ENCODE measurements at places on chromosomes 7 and 10.
A peak's percentile ranks its signal among the peaks of the same experiment; 100 is the strongest.

DNA sequence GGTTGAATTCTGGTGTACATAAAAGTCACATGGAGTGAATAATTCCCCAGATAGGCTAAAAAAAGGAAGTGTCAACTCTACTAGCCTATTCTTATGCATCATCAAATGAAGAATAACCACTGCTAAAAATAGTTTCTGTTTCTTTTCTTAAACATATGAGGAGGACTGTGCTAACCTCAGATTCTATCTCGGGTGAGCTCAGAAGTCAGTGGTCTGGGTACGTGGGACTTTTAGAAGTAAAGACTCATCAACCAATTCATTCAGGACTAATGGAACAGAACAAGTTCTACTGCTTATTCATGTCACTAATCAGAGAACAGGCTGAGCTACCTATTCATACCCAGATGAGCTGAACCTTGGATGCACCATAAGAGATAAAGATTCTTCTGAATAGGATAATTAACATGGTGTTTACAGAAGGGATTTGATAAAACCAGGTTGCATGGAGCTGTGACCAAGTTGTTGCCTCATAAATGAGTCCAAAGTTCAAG, 9.5 kb upstream of the ASAH2 start:
- no peak for DNase-seq
- no peaks in the 10 kb centered on the region for H3K27me3 ChIP-seq
- H3K4me1 ChIP-seq, result no peaks in the 10 kb centered on the region
- H3K27ac ChIP-seq, result no peak overlapping the region
- no peak overlapping the region for H3K4me3 ChIP-seq

- DNase-seq, result no peak
- no peaks in the 10 kb centered on the region for H3K36me3 ChIP-seq
- H3K4me3 ChIP-seq, result no peak overlapping the region
- H3K27me3 ChIP-seq, result peaks cover 74% of the 10 kb centered on the region
- H3K4me1 ChIP-seq, result peaks cover 46% of the 10 kb centered on the region
- no peak overlapping the region for H3K27ac ChIP-seq
Observed at GRCh38 chr7:157692460-157693011, 355.7 kb downstream of the DNAJB6 start.

DNA sequence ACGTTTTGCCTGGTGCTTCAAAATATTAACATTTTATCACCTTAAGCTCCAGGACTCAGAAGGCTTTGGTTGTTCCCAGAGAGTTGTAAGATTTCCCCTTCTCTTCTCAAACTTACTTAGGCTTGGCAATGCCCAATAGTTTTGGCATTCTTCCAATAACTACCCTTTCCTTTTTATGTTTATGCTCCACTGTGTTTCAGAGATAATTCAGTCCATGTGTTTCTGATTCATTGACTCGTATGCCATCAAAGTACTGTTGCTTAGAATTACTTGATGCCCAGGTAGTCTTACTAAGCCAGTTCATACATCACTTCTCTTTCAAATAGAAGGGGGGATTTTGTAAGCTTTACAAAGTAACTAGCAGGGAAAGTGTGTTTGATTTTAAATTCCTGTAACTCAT, 66.6 kb downstream of the AGMO start:
- H3K4me1 ChIP-seq, result no peaks in the 10 kb centered on the region
- H3K36me3 ChIP-seq, result no peaks in the 10 kb centered on the region
- H3K27me3 ChIP-seq, result no peaks in the 10 kb centered on the region
- no peak for DNase-seq
- H3K27ac ChIP-seq, result no peak overlapping the region
- H3K4me3 ChIP-seq, result no peak overlapping the region

DNA sequence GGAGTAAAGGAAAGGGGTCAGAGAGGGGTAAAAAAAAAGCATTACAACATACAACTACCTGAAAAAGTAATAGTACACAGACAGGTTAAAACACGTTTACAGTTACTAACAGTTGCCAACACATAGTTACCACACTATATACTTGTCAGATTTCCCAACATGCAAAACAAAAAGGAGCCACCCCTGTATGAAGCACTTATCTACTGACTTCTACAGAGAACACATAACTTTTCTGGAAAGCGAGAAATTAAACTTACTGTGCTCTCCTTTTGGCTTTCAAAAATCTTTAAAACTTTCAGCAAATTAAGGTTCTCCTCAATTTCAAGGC, 2.1 kb downstream of the ABI1 start:
- peak overlapping the region; percentile 96 for H3K4me3 ChIP-seq
- H3K27me3 ChIP-seq, result no peaks in the 10 kb centered on the region
- no peaks in the 10 kb centered on the region for H3K36me3 ChIP-seq
- H3K4me1 ChIP-seq, result peaks cover 53% of the 10 kb centered on the region
- no peak for DNase-seq

GRCh38 chr10:54710918-54711317, 90.1 kb downstream of the PCDH15 start:
- H3K4me1 ChIP-seq, result no peaks in the 10 kb centered on the region
- DNase-seq, result no peak
- no peaks in the 10 kb centered on the region for H3K36me3 ChIP-seq
- no peak overlapping the region for H3K4me3 ChIP-seq
- no peak overlapping the region for H3K27ac ChIP-seq
- H3K27me3 ChIP-seq, result no peaks in the 10 kb centered on the region

DNA sequence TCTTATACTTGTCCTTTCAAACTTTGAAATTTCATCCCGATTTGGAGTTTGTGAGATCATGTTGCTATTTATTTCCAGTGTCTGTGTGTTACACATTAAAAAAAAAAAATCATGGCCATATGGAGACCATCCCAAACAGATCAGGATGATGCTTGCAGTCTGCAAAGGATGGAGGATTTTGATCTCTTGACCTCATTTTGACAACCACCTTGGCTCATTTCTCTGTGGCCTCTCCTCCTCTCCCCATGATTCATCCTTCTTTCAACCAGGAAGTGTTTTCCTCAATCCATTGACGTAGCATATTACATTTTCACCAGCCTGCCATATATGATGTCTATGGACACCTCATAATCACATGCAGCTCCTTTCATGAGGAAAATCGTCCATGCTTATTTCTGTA, 68.9 kb upstream of the INSYN2A start:
- H3K4me3 ChIP-seq, result no peak overlapping the region
- no peak overlapping the region for H3K27ac ChIP-seq
- no peaks in the 10 kb centered on the region for H3K4me1 ChIP-seq
- no peak for DNase-seq

DNA sequence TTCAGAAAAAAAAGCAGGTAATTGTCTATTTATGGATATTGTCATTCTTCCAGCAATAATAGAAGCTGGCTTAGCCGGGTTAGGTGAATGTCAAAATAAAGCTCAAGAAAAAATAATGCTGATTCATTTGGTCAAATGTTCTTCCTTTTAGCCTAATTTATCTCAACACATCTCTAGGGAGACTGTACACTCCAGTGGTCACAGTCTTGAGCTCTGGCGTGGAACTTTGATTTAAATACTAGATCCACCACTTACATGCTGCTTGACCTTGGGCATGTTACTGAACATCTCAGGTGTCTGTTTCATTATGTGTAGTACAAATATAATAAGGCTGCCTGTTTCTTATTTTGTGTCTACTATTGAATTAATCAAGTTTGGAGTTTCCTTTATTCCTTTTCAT, 22.0 kb downstream of the PRTFDC1 start:
- no peaks in the 10 kb centered on the region for H3K4me1 ChIP-seq
- H3K27me3 ChIP-seq, result no peaks in the 10 kb centered on the region
- no peak overlapping the region for H3K4me3 ChIP-seq
- no peaks in the 10 kb centered on the region for H3K36me3 ChIP-seq
- DNase-seq, result no peak
